ENCODE measurements at places on chromosomes 12 and 14.
A peak's percentile ranks its signal among the peaks of the same experiment; 100 is the strongest.

DNA sequence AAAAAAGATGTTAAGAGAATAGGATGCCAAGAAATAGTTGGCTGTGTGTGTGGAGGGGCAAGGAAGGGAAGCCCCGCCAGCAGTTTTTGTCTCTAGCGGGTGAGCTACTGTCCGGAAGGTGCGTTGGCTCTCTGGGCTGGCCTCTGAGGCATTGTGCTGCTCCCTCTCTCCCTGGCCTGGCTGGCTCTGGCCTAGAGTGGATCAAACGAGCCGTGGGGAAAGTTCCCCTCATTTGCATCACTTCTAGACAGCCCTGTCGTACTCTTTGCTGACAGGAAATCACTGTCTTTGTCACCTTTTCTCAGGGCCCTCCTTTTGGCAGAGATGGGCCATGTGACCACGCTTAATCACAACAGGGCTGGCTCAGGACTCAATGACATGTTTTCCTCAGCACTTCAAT, 236.1 kb upstream of the NPAS3 start:
- DNase-seq = peak; percentile 80

- DNase-seq = no peak
These were observed 1.2 kb downstream of the GLT8D2 start for GRCh38 chr12:104048811-104049210.

DNA sequence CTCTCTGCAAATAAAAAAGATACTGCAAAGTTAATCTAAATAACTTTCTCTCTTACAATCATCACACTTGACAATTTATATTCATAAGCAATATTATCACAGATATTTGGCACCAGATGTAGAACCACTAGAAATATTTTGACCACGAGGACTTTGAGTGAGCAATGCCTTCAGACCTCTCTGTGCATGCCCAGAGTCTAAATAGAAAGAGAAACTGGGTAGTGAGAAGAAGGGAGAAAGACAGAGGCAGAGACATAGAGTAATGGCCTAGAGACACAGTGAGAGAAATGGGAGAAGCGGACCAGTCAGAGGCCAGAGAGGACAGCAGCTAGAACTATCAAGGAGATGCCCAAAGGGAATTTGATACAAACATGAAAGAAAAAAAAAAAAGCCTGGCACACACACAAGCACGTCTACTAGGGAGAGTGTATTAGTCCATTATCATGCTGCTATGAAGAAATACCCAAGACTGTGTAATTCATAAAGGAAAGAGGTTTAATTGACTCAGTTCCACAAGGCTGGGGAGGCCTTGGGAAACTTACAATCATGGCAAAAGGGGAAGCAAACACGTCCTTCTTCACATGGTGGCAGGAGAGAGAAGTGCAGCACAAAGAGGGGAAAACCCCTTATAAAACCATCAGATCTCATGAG, 41.1 kb downstream of the BMP4 start:
- DNase-seq = no peak

DNA sequence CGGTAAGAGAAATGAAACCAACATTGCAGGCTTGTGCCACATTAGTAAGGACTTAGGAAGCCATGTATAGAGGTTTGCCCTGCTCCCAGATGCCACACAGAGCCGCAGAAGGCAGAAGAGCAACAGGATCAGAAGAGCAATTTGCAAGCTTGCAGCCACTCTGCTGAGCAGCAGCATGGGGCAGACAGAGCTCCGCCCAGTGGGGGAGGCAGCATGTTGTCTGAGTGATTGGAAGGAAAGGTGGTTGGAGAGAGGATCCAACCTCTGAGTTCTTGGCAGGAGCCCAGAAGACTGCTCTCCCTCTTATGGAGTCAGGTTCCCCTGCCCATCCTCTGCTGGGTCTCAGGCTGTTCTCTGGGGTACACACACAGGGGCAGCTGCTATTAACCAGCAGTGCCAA, 2.3 kb upstream of the KRT6A start:
- no peak for DNase-seq

Data from right forelimb (tissue), 1 donor.